Renal cortical epithelial cell (primary cell): ENCODE measurements at places on chromosomes 7 and 10. TPM values are rescaled to one million over a fixed set of nuclear protein-coding genes. Genes with fewer than 3 reads are reported as not detected.

Gene PIP
- total RNA-seq, result not detected in 2 replicates

GRCh38 chr7:7432979-7433378, 102.7 kb downstream of the COL28A1 start:
- no peak for DNase-seq

- no peak for DNase-seq
Observed at GRCh38 chr10:29041616-29042015, 247.3 kb upstream of the LYZL1 start.

- no peak for DNase-seq
Observed at GRCh38 chr10:6530211-6530840, 49.8 kb downstream of the PRKCQ start.

Gene TMEM176B
- total RNA-seq, result 0.75 and 1.0 TPM in 2 replicates

DNA sequence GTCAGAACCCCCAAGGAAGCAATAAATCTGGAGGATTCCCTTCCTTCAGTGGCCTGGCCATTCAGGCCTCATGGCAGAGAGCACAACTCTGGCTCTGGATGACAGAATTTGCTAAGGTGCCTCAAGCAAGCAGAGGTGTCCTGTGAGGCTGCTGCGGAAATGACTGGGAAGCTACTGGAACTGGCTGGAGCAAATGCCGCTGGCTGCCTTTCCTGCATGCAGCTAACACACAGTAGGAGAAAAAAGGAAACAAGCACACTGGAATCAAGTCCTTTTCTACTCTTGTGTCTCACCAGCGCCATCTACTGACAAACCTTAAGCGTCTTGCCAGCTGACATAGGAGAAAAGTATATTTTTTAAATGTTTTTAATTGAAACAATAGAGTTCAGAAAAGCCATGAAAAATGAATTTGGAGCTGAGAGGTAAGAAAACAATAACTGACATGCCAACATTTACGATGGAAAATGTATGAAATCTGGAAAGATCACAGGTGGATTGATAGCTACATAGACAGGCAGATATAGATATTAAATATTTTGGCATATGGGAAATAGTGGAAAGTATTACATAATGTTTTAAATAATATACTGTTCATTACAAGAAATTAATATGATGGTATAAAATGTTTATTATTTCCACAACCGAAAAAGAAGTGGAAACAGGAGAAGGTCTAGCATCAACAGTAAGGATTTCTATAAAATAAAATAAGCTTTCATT, 951.6 kb downstream of the ANKRD7 start:
- DNase-seq, result peak; percentile 64

Gene PPP1R3C
- total RNA-seq, result 5.7 and 39.4 TPM in 2 replicates

GRCh38 chr7:117219485-117219884, 103.4 kb downstream of the WNT2 start:
- no peak for DNase-seq
